ENCODE measurements at places on chromosomes 13 and 19.

- no peak for DNase-seq
Measured at GRCh38 chr13:113786262-113786841, 27.3 kb downstream of the TMEM255B start.

GRCh38 chr13:103638706-103639105 lies 572.5 kb upstream of the SLC10A2 start:
- no peak for DNase-seq

DNA sequence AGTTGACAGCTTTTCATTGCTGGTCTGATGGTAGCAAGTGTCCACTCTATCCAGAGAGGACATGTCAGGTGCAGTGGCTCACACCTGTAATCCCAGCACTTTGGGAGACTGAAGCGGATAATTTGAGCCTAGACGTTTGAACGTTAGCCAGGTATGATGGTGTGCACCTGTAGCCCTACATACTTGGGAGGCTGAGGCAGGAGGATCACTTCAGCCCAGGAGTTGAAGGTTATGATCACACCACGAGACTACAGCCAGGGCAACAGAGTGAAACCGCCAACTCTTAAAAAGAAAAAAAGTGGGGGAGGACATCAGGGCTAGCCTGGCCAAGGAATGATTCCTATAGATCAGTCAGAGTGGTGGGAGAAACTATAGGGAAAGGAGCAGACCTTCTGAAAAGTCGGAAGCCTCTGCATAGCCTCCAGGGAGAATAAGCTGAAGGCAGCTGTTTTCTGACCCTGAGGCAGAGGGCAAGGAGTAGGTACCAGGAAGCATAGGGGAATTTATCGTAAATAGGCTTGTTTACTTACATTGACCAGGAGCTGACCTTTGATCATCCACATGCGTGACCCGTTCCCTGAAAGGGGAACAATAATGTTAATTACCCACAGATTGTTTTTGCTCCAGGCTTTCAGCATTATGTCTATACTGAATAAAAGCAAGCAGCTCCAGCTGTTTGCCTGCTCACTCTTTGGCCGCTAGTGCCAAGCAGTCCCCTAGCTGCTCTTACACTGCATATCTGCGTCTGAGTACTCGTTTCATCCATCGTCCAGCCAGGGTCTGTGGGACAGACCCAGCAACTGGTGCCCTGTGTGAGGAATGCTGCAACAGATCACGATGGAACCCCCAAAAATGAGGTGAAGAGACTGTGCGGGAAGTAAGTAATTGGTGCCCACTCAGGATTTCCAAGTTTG lies 161.6 kb downstream of the RNF17 start:
- no peak for DNase-seq

DNA sequence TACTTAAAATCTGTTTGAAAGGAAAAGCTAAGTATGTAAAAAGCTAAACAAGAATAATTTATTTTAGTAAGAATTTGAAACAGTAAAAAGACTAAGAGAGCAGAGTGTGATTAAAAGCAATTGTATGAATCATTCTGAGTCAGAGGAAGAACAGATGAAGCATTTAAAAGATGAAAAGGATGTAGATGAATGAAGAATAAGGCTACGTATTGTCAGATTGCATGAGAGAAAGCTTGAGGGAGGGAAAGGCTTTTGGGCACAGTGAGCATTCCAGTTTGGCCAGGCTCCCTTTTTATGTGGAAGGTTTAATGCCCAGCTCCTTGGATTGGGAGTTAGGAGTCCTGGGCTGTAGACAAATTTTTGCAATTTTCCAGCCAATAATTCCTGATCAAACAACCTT lies 117.7 kb downstream of the FREM2 start:
- no peak for DNase-seq

- DNase-seq = no peak
Measured at GRCh38 chr13:34675626-34676025, 266.4 kb upstream of the NBEA start.

- no peak for DNase-seq
Measured at GRCh38 chr19:47801270-47801669, 3.1 kb downstream of the TPRX1 start.

GRCh38 chr13:43353631-43354030 lies 330.2 kb downstream of the DNAJC15 start:
- DNase-seq = no peak

GRCh38 chr13:20401531-20401930 lies 124.1 kb downstream of the CRYL1 start:
- DNase-seq = no peak
